ENCODE measurements at places on chromosomes 3 and 15.

DNA sequence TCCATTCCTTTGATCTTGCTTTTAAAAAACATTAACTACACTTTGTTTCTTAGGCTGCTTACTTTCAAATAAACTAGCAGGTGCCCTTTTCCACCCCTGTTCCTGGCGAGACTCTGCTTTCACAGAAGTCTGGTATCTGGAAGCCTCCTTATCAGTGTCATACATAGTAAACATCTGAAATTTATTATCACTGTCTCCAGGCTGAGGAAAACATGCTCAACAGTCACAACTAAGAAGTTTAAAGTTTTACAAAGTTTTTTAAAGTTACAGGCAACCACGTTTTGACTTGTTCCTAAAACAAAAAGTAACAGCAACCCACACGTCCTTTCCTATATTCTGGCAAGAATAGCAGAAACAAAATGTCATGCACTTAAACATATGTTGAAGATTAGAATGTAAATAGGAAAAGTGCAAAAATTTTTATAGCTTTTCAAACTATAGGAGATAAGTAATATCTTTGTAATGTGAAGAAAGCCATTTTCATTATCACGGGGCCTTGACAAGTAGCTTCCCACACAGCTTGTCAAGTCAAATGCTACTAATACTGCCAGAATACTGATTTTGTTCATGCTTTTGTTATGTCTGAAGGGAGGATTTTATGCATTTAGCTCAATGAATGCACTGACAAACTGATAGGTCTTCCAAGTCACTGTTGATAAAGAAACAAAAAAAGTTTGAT is 275.2 kb upstream of the KCNMB2 start:
- no peak for DNase-seq

DNA sequence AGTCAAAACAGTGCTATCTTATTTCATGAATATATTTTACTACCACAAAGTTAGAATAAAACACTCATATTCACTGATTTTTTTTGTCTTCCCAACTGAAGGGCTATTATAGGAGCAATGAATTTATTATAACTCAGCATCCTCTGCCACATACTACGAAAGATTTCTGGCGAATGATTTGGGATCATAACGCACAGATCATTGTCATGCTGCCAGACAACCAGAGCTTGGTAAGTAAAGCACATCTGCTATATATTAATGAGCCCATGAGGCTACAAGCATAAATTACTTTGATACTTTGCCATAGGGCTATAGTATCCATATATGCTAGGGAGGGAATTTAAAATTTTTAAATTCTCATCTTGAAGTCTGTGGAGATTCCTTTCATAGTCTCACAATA is 95.9 kb downstream of the FEZF2 start:
- DNase-seq = no peak

DNA sequence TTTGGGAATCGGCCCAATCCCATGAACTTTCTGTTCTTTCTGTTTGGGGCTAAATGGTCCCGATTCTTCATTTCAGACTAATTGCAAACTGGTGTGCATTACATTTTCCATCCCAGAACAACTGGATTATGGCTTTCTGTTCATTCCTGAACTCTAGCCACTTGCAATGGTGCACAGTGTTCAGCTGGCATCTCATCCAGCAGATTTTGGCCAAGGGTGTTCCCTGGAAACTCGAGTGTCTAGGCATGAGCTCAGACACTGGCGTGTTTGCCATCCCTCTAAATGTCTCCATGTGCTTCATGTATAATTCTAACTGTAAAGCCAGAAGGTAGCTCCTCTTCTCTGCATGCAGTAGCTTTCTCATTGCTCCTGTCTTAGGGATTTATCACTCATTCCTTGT is 97.1 kb upstream of the MYZAP start:
- DNase-seq = no peak

GRCh38 chr3:63304421-63304820 is 26.3 kb downstream of the SYNPR start:
- DNase-seq = no peak

DNA sequence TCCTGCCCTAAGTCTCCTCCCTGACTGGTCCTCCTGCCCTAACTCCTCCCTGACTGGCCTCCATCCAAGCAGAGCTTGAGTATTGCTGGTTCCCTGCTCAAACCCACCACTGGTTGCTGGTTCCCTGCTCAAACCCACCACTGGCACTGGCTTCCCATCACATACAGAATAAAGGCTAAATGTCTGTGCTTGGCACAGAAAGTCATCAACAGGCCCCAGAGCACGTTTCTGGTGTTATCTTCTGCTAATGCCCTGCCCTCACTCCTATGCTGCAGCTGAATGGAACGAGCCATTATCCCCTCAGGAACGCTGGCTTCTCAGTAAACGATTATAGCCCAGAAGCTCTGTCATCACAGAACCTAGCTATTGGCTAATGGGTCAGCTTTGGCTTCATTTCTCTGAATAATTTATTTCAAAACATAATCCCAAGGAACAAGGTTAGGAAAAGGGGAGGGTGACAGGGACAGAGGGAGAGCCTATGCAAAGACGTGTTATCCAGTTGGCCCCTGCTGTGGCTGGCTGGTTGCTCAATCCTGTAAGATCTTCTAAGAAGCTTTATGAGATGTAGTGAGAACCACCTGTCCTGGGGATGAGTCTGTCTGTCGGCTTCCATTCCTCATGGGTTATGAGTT is 6.3 kb upstream of the MUC20 start:
- no peak for DNase-seq

DNA sequence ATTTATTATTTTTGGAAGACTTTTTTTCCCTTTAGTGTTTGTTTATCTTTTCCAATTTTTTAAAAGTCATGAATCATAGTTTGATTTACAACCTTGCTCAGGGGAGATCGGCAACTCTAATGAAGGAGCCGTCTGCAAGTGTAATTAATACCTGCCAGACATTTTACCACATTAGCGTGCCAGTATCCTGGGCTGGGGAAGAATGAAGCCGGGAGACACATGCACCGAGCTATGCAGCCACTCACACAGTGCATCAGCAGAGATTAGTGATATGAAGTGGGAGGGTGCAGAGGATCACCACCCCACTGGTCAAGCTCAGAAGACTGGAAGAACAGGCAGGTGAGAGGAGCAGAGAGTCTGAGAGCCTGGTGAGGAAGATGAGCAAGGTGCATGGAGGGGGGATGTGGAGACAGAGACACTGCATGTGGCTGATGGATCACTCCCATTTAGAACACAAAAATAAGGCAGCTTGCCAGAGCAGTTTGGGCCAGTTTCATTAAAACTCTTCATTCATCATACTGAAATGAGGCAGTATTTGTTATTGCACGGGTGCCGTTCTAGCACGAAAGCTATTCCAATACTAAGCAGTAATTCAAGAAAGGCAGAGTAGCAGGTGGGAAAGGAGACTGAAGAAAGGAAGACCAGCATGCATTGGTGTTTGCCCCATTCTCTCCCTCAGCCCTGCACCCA is 821.6 kb downstream of the TUSC7 start:
- DNase-seq = no peak

DNA sequence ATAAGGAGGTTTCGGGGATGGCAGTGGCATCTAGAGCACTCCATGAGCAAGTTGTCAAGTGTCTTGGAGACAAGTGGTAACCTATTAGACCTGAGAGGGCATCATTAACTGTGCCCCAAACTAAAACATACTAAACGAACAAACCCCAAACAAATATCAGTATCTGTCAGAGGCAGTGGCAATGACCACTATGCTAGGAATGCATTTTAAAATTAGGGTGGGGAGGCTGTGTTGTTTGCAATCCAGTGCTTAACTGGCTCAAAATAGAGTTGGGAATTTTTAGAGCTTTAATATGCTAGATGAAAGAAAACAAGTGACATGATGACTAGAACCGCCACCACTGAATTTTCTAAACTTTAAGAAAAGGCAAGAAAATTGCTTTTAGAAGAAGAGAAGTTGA is 51.8 kb upstream of the TPRG1 start:
- DNase-seq = no peak

DNA sequence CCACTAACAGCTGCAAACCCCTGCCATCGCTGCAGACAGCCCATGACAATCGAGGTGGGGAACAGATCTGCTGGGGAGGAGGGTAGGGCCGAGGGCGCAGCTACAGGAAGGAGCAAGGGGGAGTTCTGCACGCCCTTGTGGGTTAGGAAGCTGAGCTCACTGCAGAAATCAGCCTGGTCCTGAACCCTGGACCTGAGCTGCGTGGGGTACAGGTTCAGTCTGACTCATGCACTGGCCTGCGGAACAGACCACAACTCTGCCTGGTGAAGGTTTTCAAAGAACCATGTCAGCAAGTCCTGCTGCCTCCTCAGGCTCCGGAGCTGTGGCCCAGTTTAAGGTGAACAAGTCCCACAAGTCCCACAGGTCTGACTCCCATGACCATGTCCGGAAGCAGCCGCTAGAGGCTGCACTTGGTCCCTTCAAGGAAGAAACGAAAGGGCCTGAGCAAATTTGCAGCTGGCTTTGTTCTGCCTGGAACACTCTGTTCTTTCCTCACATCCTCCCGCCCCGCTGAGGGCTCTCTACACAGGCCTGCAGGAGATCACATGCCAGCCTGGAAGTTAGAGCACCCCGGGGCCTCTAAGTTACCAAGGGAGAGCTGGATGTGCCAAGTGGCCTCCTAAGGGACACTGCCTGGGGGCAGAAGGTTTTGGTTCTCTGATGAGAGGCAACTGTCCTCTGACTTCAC is 49.4 kb upstream of the AKAP13 start:
- DNase-seq = peak; percentile 70

DNA sequence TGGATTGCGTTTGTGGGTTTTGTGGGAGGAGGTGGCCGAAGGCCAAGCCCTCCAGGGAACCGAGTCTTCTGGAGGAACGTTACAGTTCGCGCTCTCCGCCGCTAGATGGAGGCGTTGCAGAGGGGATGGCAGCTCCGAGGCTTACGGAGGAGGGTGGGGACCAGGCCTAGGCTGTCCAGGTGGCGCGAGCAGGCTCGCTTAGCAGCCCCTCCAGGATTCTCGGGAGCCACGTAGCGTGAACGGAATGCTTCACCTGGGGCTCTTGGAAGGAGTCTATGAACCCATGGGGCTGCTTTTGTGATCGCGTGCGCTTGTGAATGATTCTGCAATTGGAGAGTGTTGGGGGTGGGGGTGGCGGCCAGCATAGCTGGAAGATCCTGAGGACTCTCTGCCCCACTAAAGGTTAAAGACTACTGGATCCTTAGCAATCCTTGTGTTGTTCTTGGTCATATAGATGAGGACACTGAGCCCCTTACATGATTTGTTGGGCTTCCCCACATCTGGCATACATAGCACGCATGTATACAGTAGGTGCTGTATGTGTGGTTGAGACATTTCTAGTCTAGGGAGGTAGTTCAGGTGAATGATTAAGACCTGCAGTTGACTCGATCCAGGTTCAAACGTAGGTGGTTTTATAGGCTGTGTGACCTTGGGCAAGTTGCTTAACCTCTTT is 25.7 kb downstream of the FAM3D start:
- DNase-seq = peak; percentile 59

DNA sequence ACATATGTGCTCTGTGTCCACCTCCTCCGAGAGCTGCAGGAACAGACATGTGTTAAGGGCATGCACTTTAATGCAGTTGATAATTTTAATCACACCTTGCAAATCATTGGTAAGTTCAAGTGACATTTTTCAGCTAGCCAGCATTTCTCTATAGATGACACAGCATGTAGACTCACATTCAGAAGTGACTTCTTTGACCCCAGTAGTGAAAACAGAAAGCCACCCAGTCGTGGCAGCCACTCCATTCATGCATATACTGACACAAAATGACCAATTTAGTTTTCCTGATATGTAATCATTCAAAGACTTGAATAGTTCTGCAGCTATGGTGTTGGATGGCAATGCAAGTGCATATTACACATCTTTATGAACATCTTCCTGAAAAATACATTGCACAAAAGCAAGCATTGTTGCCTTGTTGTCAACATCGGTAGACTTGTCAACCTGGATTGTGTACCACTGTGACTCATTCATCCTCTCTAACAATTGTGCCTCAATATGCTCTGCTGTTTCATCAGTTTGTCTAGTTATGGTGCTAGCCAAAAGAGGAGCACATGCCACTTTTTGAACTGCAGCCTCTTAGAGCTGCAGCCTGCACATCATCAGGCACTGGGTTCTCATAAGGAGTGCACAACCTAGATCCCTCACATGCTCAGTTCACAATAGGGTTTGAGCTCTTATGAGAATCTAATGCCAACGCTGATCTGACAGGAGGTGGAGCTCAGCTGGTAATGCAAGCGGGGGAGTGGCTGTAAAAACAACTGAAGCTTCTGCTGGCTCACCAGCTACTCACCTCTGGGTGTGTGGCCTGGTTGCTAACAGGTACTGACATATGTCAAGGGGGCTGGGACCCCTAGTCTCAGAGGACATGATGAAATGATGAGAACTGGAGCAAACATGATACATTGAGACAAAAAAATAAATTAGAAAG is 622.0 kb downstream of the PYDC2 start:
- no peak for DNase-seq

GRCh38 chr3:177778633-177779032 is 581.4 kb upstream of the TBL1XR1 start:
- DNase-seq = no peak

DNA sequence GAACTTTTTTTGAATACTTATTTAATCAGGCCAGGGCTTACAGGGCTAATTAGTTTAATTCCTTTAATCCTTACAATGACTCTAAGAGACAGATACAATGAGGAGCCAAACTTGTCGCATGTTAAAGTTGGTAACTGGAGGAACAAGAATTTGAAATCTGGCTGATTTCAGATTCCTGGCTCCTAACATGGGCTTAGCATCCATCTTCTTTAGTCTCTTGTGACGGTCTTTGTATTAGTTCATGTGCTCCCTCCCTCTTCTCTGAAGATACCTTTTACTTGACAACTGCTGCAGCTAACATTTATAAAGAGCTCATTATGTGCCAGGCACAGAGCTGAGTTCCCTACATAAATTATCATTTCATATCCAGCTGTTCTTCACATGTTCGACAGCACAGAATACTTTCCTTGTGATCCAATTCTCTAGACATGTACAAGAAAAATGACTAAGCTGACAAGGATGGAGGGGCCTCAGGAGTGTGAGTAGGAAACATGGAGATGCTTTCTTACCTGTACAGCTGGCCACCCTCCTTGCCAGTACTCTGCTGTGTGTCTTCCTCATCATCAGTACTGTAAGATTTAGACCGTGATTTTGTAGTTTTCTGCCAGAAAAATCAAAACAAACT is 206.8 kb upstream of the STRIT1 start:
- DNase-seq = no peak

DNA sequence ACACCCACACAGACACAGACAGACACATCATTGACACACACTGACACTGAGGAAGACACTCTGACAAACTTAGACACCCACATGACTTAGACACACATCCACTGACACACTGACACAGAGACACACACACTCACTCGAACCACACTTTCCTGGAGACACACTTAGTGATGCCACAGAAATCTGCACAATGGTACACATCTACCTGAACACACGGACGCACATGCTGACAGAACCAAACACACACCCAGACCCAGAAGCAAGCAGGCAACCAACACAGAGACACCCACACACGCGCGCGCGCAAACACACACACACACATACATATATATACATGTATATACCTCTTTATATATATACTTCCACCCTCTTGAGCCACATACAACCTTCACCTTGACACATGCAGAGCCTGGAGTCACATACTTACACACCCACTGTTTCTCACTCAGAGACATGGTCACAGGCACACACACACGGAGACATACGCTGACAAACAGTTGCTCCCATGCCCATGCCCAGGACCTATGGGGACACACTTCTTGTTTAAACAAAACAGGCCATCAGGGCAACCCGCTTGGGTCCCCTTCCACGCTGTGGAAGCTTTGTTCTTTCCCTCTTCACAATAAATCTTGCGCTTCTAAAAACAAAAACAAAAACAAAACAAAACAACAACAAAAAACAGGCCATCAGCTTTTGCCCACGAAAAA is 913 bp upstream of the SCN5A start:
- no peak for DNase-seq

GRCh38 chr15:71042356-71042922 is 72.8 kb upstream of the THSD4 start:
- no peak for DNase-seq

- no peak for DNase-seq
These were observed 54.4 kb downstream of the NUP210 start for GRCh38 chr3:13365390-13366379.
